ENCODE measurements at places on chromosomes 12 and 14.

- DNase-seq = no peak
Measured at GRCh38 chr12:69274861-69275260, 35.5 kb downstream of the CPSF6 start.

DNA sequence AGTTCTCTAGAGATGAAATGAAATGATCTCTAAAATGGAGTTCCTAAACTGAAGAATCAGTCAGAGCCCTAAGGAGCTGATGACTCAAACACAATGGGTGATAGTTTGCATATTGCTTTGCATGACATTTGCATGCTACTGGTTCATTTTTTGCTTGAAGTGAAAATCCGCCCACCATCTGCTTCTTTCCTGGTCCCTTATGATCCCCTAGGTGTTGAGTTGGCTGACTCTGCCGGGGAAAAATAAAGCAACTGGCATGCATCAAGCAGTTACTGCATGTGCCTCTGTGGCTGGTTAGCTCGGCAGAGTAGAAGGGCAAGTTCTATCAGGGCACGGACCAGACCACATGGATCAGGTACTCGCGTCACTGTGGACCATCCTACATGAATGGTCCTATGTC lies 151.1 kb downstream of the PPM1H start:
- no peak for DNase-seq

- no peak for DNase-seq
Measured at GRCh38 chr14:43949400-43949799, 557.7 kb downstream of the FSCB start.

DNA sequence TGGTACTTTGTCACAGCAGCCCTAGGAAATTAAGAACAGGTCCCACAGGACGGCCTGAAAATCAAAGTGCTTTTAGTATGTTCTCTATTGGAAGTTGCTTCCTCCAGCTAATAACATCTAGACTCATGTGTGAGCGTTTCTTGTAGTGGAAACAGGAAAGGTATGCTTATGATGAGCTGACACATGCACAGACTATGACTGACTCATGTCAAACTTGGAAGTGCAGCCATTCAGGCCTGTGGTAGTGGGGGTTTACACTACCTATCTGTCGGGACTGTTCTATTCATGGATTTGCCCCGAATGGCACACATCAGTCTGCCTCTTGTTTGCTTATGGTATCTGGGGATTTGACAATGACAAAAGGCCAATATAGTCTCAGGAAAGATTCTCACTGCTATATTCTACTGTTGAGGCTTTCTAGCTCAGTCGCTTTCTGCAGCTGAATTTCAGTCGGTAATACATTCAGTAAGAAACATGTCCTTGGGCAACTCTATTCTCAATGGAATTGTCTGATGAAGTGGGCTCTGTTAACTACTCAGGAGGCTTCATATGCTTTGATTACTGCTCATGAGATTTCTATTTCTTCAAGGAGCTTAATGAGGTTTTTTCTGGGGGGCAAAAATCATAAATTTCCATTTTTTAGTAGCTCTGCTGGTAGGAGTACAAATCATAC lies 270.3 kb upstream of the DAAM1 start:
- DNase-seq = no peak

DNA sequence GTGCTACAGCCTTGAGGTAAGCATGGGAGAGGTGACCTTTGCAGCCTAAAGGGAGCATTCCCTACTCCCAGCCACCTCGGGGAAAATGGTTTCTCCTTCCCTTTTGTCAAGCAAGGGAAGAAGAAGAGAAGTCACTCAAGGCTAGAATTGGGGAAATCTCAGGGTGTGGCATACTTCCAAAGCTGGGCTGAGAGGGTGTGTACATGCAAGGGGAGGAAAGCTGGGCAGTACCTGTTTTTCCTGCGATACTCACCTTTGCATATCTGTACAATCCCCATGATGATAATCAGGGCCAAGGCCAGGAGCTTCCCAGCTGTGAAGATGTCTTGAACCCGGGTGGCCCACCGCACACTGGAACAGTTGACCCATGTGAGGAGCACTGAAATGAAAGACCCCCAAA lies 23.8 kb upstream of the CEBPE start:
- DNase-seq = no peak

- no peak for DNase-seq
Measured at GRCh38 chr12:77578466-77579220, 252.1 kb upstream of the NAV3 start.

GRCh38 chr12:28507033-28507432 lies 316.8 kb downstream of the CCDC91 start:
- no peak for DNase-seq

DNA sequence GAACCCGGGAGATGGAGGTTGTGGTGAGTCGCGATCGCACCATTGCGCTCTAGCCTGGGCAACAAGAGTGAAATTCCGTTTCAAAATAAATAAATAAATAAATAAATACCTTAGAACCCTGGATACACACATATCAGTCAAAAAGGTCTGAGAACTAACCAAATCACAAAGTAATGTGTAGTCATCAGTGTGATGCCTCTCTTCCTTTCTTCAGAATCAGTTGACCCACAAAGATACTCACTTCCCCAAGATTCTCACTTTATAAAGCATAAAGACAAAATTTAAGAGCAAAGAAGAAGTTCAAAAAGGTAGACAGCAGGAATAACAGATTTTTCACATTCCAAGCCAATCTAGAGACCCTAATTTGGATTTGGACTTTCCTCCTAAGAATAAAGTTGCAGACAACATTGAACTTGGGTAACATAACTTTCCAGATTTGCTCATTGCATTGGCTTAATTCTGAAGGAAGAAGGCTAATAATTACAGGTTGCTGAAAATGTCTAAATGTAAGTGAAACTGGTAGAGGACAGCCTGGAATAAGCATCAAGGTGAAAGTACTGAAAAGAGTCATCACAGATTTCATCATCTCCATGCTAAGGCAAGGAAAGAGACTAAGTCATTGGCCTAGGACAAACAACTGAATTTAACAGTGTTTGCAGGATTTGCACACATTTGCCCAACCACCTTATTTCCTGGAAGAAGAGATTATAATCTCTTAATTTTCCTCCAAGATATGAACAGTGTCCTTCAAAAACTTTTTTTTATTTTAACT lies 17.4 kb downstream of the TMED10 start:
- DNase-seq = no peak

DNA sequence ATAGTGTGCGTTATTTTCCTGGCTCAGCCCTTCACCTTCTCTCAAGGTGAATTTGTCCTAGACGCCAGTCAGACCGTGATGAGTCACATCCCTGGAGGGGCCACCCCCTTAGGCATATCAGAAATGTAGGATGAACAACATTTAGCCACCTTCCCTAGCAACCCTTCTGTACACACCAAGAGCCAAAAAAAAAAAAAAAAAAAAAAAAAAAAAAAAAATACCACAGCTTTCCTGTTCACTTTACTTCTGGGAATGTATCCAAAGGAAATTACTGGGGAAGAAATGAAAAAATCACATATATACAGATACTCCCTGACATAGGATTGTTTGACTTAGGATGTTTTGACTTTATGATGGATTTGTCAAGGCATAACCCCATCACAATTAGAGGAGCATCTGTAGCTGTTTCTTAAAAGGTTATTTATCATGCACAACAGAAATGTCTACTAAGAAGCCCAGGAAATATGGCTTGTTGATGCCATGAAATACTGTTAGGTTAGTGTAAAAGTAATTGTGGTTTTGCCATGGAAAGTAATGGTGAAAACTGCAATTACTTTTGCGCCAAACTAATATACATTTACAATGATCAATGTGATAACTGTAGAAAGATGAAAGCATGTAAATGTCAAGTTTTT lies 68.2 kb upstream of the BDKRB2 start:
- DNase-seq = no peak

GRCh38 chr12:6229224-6230218 lies 29.3 kb downstream of the CD9 start:
- no peak for DNase-seq

- DNase-seq = peak; percentile 72
Measured at GRCh38 chr14:86654558-86655184, 1124.7 kb downstream of the FLRT2 start.

DNA sequence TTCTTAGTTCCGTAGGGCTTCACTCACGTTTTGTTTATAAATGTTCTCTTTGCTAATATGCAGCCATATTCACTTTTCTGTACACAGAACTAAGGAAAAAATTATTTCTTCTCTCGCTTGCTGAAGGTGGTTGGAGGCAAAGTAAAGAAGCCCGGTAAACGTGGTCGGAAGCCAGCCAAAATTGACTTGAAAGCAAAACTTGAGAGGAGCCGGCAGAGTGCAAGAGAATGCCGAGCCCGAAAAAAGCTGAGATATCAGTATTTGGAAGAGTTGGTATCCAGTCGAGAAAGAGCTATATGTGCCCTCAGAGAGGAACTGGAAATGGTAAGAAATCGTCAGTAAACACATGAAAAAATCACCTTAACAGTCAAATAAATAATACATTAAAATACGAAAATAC lies 24.0 kb downstream of the CREBL2 start:
- DNase-seq = no peak
